ENCODE measurements at places on chromosomes 7 and 10. TPM values are rescaled to one million over a fixed set of nuclear protein-coding genes. Genes with fewer than 3 reads are reported as not detected.

PIK3CG gene
- total RNA-seq: 3.2 TPM

GNGT1 gene
- total RNA-seq: not detected

TET1 gene
- 1.1 TPM for total RNA-seq

ADRA2A gene
- total RNA-seq: 4.2 TPM

PDCD4 gene
- total RNA-seq: 230 TPM

CREB5 gene
- total RNA-seq: 3.6 TPM

CYP3A7 gene
- total RNA-seq: 0.30 TPM

NACAD gene
- 1.8 TPM for total RNA-seq

SPDYE16 gene
- total RNA-seq: 0.15 TPM

RET gene
- 1.2 TPM for total RNA-seq
